ENCODE measurements at places on chromosomes 2 and 18.

- no peak for DNase-seq
These were observed 161.6 kb upstream of the CAPN13 start for GRCh38 chr2:30968660-30969397.

DNA sequence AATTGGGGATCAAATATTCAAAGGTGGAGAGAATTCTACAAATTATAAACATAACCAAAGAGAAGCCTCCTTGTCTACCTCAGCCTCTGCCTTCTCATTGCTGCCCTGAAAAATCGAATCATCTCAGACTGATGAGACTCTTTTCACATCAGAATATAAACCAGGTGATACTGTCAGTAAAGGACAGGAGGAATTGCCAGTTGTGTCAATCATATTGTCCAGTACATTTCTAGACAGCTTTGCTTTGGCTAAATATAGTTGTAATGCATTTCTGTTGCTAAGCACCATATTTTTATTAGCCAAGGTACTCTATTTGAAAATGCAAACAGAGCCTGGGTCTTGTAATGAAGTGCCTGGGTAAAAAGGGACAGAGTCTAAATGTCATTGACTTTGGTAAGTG is 92.6 kb upstream of the TLK1 start:
- DNase-seq, result no peak

DNA sequence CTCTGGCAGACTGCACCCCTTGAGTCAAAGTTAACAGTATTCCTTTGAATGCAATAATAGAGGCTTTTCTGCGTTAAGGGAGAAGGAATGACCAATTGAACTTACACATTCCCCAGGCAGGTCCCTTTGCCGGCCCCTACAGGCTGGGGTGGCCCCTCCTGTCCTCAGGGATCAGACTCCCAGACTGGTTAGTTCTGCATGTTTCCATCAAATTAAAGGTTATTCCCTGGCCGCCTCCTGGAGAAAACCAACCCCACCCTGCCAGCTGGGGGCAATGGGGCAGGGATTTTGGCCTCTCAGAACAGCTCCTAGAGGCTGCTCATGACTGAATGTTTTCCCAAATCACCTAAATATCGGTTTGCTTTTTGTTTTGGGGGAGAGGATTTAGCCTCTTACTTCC is 199.6 kb downstream of the MGAT5 start:
- DNase-seq, result no peak

DNA sequence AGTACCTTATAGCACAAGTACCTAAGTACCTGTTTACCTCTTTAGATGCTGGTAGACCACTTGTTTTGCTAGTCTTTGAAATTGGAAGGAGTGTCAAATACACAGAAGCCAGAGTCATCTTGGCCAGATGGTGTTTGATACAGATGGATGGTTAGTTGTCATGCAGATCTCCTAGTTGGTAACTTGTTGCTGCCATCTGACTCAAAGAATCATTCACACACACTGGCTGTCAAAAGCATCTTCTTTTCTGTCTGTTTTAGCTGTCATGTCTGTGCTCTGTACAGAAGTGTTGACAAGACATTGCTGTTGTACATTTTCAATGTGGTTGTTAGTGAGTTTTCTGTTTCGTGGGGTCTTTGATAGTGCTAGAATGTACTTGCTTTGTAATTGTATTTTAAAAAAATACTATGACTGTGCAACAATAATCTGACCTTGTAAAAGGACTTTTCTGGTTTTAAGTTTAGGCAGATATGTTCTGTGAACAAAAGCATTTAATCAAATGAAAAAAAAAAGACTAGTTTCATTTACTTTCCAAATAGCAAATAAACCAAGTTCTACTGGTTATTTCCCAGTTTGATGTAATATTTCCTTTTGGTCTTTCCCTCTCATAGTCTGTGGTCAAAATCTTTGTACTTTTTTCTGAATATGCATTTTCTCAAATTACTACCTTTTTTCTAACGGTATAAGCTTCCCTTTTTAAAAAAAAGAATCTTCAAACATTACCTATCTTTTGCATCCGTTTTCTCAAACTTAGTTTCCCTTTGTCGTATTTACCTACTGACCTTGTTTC is 39.9 kb downstream of the TANK start:
- no peak for DNase-seq

DNA sequence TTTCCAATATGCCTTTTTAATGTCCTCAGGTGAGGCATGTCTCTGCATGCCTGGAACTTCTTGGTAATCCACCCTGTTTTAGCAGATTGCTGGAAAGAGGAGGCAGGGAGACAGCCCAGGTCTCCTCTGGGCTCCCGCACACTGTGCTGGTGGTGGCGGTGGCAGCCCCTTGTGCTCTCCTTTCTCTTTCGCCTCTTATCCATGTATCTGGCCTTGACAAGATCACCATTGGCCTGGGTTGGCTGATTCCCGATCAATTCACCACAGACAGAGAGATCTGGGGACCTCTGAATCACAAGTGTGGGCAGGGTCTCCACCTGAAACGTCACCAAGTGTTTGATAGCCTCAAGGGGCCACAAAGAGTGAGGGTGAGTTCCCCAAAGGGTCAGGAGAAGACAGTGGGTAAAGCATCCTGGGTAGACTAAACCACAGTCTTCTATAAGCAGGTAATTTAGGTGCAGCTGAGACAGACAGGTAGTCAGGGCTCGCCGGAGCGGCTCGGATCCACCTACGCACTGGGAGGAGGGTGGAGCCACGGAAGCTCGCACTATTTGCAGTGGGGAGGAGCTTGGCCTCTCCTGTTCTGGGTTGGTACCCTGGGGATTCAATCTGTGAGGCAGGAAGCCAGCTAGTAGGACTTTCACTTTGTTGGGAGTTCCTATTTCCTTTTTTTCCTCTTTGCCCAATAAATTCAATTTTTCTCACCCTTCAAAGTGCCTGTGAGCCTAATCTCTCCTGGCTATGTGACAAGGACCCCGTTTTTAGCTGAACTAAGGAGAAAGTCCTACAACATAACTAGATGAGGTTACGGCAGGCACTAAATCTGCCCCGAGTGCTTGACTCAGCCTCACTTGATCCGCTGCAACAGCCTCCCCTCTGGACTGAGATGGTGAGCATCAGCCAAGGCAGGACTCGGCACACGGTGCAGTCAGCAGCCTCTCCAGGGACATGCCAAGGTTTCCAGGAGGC is 57.6 kb downstream of the SLC4A3 start:
- DNase-seq, result no peak

- DNase-seq, result no peak
These were observed 68.2 kb downstream of the ZNF385B start for GRCh38 chr2:179793238-179793637.

DNA sequence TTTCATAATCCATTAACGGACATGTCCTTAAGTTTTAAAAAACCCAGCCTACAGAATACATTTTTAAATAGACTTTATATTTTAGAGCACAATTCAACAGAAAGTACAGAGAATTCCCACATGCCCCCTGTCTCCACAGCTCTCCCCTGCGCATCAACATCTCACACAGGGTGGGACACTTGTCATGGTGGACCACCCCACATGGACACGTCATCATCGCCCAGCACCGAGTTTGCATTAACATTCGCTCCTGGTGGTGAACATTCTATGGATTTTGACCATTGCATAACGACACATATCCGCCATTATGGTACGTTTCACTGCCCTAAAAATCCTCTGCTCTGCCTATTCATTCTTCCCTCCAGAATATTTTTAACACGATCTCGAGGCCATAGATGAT is 1.1 kb upstream of the KCNF1 start:
- no peak for DNase-seq

- DNase-seq, result no peak
These were observed 45.6 kb downstream of the PARD6G start for GRCh38 chr18:80201739-80202138.

DNA sequence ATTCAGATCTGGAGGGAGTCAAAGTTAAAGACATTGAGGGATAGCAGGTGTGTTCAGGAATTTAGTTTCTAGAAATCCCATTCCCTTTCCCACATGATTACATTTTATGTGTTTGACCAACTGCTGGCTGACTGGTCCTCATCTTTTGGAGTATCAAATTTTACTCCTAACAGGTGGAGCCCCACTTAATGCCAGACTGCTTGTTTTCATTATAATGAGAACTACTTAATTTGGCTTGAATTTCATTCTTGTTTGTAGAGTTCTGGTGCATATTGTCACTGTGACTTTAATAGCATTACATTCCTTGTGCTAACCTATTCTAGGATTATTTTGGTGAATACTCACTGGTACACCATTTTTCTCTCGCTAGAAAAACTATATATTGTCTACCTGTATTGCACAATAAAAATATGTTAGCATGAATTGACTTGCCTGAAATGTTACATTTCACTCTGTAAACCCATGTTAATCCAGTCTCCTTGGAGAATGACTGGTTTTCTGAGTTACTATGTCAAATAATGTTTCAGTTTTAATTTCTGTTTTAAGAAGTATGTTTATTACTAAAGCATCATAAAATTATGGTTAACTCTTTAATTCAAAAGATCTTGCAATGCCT is 98.2 kb downstream of the TANC1 start:
- DNase-seq, result no peak

GRCh38 chr2:235920216-235920865 is 247.8 kb downstream of the GBX2 start:
- no peak for DNase-seq

DNA sequence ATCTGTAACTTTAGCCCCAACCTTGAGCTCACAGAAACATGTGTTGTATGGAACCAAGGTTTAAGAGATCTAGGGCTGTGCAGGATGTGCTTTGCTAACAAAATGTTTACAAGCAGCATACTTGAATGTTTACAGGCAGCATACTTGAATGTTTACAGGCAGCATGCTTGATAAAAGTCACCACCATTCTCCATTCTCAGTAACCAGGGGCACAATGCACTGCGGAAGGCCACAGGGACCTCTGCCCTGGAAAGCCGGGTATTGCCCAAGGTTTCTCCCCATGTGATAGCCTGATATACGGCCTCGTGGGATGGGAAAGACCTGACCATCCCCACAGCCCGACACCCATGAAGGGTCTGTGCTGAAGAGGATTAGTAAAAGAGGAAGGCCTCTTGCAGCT is 52.4 kb downstream of the LONRF2 start:
- DNase-seq, result no peak

DNA sequence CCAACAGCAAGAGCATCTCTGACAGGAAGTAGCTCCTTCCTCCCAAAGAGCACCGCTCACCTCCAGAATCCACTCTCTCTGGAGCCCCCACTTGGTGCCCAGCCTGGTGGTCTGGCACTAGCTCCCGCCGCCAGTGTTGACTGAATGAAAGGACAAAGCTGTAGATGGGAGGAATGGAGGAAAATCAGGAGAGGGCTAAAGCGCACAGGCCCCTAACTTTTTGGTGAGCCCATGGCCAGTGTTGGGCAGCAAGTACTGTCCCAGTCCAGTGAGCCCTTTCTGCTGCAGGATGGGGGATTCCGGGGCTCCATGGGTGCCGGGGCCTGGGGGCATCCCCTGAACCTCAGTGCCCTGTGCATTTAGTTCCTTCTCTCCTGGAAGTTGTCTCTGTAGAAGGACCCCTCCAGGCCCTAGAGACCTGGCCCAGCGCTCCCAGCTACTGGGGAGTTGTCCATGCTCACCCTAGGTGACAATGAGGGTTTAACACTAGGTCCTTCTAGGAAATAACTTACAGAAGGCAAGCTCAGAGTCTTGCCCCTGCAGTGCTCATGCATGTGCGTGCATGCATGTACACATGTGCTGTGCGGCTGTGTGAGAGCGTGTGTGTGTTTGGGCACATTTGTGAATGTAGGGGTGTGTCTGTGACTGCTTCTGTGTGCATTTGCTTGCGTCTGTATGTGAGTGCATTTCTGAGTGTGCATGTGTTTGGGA is 33.6 kb downstream of the GLI2 start:
- DNase-seq, result no peak

DNA sequence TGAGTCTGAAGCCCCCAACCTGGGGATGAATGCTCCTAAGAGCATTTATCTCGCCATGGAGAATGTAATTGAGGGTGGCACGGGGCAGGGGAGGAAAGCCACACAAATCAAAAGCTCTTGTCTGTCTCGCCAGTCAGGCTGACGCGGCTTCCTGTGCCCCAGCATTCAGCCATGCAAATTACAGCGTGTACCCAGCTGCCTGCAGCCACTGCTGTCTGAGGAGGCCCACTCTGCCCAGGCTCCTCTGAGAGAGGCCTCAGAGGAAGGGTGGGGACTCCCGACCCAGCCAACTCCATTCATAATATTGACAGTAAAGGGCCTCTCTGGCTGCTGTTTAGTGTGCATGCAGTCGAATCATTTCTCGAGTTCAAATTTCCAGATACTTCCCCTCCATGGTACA is 22.0 kb downstream of the SMAD7 start:
- DNase-seq, result no peak

GRCh38 chr2:1766851-1767811 is 22.8 kb upstream of the PXDN start:
- no peak for DNase-seq

DNA sequence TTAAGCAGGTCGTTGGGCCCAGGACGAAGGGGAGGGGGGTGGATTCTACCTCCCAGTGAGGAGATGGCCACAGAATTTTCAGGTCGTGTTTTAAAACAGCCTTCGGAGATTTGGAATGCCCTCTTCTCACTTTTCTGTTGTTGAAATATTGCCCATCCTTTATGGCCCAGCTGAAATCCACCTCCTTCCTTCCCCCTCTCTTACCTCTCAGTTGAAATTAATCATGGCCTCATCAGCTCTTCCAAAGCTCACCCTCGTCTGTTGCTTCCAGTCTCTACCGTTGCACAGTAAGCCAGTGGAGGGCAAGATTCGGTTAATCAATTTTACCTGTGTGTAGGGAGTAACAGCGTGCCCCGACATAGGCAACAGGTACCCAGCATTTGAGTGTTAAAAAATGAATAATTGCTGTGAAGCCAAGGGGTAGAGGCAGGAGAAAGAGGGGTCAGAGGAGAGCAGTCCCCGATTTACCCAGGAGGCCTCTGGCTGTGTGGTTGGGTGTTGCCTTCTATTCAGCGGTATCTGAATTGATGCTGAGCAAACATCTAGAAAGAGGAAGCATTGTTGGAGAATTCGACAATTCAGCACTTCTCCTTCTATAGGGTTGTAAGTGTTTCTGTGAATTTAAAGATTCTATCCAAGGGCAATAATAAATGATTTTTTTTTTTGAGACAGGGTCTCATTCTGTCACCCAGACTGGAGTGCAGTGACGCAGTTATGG is 8.6 kb upstream of the PDIA6 start:
- no peak for DNase-seq

DNA sequence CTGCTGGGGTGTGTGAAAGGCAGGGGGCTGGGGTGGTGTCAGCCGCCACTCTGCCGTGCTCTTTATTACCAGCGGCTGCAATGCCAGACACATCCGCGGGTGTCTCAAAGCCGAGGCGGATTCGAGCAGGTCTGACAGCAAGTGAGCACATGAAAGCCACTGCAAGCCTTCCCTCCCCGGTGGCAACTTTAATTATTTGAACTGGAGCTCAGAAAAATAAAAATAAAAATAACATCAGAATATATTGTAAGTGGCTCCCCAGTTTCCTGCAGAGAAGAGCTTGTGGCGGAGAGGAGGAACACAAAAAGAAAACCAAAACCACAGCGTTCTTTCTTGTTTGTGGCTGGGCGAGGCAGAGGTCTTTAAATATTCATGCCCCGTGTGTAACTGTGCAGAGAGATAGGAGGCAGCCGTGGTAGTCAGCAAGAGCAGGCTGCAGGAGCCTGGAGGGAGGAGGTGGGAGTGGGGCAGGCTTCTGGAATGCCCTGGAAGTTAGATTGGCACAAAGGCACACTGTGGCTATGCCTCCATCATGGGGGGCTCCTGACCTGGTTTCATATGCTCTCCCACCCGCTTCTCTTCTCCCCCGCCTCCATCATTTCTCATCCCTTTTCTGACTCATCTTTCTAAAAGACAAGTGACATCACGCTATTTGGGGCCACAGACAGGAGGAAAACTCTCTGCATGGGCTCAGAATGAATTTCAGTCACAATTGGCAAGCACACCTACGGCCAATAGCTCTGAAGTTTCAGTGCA is 199.8 kb downstream of the CLIP4 start:
- DNase-seq, result no peak

- DNase-seq, result no peak
These were observed 654 bp downstream of the COMMD1 start for GRCh38 chr2:61906186-61906470.

GRCh38 chr2:52959801-52960200 is 807.8 kb upstream of the CHAC2 start:
- no peak for DNase-seq

Data from T1000 (cell line).